GM23338 (cell line): ENCODE measurements at places on chromosomes 3 and 15. TPM values are rescaled to one million over a fixed set of nuclear protein-coding genes. Genes with fewer than 3 reads are reported as not detected.
A peak's percentile ranks its signal among the peaks of the same experiment; 100 is the strongest.

Gene PP2D1
- not detected in 2 replicates for total RNA-seq

Gene POC1A
- 26.7 and 33.0 TPM in 2 replicates for total RNA-seq

Gene CYP1A2
- total RNA-seq: not detected in 2 replicates

Gene TAGLN3
- total RNA-seq: 6.8 and 8.2 TPM in 2 replicates

Gene MAGEF1
- total RNA-seq: 66.5 and 79.4 TPM in 2 replicates

Gene CLEC3B
- not detected in 2 replicates for total RNA-seq

Gene ACSBG1
- total RNA-seq: 7.3 and 10.0 TPM in 2 replicates

Gene TRAT1
- total RNA-seq: not detected in 2 replicates

Gene CPLX3
- total RNA-seq: 0.62 and 0.66 TPM in 2 replicates

Gene IMPG2
- not detected in 2 replicates for total RNA-seq

Gene IL12A
- 0.31 and 0.69 TPM in 2 replicates for total RNA-seq

DNA sequence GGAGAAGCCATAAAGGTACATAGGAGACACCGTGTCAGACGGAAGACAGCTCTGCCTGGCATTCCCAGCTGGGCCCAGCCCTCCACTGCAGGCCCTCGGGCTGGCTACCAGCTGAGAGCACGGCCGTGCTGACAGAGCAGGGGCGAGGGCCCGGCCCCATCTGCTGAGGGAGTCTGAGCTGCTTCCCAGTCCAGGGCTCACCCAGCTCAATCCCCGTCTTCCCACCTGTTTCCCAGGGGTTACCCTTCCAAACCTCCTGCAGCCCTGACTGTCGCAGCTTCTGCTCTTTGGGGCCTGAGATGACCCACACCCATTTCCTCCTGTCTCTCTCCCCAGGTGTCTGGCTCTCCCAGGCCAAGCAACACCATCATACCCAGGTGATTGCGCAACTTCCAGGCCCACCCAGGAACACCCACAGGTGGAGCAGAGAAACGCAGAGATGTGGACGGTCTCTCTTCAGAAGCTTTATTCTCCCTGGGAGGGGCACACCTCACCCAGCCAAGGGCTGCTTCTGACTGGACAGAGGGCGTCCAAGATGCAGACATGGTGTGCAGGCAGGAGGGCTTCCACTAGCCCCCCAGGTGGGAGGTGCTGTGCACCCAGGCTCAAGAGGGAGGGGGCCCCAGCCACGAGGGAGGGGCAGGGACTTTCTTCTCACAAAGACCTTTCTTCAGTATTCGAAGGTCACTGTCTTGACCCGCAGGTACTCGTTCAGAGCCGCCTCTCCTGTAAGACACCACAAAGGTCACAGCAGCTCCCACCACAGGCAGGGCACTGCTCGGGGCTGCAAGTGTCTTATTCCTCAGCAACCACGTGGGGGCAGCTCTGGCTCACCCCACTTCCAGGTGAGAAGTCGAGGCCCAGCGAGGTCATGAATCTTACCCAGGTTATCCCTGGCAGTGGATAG, 19.4 kb upstream of the SLC41A3 start:
- DNase-seq: peak; percentile 61

DNA sequence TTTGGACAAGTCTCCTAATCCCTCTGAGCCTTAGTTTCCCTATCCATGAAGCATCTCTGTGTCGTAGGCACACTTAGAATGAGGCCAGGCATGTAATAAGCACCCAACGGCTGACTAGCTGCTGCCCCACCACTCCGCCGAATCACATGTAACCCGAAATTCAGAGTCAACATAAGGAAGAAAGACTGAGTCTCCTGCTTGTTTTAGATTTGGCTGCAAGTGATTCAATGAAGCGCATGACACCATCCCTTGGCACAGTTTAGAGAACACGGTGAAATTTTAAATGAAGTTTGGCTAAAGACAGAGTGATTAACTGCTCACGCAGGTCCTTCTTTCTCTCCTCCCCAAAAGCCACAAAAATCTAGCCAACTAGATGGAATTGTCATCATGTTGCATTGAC, 279.2 kb downstream of the TLE3 start:
- no peak for DNase-seq

DNA sequence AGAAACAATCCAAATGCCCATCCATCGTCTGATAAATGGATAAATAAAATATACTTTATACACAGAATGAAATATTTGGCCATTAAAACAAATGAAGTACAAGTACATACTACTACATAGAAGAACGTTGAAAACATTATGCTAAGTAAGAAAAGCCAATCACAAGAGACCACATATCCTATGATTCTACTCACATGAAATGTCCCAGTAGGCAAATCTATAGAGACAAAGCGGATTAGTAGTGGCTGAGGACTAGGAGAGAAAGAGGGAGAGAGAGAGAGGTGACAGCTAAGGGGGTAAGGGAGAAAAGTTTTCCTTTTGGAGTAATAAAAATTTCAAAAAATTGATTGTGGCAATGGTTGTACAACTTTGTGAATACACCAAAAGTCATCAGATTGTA, 147.0 kb downstream of the GREM1 start:
- DNase-seq: no peak

GRCh38 chr3:97958396-97958795, 13.8 kb downstream of the RIOX2 start:
- no peak for DNase-seq

DNA sequence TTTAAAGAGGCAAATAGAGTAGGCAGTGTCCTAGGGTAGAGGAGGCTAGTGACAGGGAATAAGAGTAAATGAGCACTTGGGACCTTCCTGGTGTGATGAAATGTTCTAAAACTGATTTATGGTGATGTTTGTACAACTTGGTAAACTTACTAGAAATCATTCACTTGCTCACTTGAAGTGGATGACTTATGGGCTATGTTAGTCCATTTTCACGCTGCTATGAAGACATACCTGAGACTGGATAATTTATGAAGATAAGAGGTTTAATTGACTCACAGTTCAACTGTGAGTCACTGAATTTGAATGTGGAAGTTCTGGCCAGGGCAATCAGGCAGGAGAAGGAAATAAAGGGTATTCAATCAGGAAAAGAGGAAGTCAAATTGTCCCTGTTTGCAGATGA, 31.7 kb upstream of the DHX36 start:
- DNase-seq: no peak

DNA sequence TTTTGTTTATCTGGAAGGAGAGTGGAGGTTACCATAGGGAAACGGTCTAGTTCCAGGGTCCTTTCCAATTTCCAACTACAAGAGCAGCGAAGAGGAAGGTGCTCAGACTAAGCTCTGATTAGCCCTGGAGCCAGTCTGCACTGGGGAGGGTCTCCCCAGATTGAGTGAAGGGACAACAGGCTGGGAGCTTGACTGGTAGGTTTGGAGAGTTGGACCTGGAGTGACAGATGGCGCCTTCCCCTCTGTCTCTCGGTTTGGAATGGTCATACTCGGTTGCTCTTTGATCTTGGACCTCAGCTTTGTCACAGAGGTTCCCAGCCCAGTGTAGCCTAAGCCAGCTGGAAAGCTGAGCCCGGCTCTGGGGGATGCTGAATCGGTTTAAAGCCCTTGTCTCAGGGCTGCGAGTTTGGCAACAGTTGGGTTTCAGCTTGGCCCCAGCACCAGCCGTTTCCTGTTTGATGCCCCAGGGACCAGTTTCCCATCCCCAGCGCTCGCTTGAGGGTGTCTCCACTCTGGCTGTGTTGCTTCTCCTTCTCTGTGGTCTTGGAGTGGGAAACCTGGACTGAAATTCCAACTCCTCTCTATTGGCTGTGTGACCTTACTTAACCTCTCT, 53.1 kb upstream of the ULK4 start:
- DNase-seq: peak; percentile 59

DNA sequence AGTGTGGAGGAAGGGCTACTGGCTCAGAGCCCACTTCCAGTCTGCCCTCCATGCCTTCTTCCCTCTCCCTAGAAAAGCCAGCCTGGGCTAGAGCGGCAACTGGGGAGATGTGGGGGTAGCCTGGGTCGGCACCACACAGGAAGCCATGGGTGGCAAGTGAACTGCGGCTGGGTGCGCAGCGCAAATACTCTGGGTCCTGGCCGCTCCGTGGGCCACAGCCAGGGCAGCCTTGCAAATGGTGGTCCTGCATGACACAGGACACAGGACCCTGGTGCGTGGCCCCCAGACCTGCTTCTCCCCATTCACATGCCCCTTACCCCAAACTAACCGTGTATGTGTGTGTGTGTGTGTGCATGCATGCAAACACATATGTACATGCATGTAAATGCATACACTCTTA, 25.7 kb downstream of the PRKCD start:
- DNase-seq: no peak

GRCh38 chr3:28286595-28286994, 45.2 kb downstream of the CMC1 start:
- peak; percentile 37 for DNase-seq

- no peak for DNase-seq
Observed at GRCh38 chr3:195207731-195208130, 63.2 kb downstream of the XXYLT1 start.

DNA sequence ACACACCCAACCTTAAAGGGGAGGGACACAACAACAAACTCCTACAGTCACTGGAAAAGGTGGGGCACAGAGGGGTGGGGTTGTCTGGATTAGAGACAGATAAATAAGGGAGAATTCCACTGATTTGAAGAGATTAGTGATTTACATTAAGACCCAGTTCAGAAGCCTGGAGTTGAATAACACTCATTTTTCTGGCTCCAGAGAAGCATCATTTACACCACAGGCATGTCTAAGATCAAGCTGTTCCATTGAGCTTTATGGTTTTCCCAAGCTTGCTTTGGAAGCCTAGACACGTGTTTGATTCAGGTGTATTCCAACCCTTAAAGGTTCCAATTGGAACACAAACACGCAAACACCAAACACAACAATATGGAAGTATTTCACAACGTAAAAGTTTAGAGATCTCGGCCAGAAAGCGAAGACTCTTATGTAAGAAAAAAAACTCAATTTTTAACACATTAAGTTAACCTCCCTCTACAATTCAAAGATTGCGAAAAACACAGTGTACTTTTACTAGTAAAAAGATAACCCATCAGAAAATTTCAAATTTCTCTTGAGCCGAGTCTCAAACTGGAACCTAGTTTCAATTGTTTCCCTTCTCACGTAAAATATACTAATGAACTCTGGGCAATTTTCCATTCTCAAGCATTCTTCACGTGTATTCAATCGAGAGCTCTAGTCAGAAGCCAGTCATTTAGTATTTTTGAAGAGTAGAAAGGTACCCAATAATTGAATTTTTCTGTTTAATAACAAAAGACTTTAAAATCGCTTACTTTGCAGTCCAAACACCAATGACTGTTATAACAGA, 2.1 kb downstream of the TRA2B start:
- no peak for DNase-seq

DNA sequence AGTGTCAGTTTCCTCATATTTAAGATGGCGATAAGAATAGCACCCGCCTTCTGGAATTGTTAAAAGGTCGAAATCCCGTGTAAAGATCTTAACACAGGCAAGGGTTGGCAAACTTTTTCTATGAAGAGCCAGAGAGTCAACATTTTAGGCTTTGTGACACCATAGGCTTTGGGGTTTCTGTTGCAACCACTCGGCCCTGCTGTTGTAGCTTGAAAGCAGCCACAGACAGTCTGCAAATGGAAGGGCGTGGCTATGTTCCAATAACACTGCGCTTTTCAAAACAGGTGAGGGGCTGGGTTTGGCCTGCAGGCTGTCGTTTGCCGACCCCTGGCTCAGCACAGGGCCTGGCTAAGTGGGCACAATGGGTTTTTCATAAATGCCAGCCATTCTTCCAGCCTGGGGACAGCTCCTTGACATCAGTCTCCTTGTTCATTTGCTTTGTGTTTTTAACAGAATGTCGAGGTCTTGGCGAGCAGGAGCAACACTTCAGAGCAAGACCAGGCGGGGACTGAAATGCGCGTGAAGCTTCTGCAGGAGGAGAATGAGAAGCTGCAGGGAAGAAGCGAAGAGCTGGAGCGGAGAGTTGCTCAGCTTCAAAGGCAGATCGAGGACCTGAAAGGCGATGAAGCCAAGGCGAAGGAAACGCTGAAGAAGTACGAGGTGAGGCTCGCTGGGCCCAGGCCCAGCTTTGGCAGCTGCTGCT, 75.2 kb upstream of the MYZAP start:
- no peak for DNase-seq

DNA sequence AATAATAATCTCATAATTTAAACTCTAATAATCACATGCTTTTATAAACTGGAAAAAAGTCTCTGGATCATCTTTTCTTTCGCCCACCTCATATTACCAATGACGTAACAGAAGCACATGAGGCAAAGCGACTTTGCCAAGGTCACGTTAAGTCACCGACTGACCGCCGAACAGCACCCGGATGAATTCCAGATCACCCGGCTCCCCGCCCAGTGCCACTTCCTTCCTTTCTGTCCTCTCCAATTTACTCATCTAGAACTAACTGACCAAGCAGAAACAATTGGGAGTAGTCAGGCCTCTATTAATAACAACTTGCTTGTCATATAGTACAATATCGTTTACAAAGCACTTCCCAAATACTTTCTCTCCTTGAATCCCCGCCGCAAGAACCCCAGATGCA, 21.1 kb downstream of the FGF12 start:
- no peak for DNase-seq

DNA sequence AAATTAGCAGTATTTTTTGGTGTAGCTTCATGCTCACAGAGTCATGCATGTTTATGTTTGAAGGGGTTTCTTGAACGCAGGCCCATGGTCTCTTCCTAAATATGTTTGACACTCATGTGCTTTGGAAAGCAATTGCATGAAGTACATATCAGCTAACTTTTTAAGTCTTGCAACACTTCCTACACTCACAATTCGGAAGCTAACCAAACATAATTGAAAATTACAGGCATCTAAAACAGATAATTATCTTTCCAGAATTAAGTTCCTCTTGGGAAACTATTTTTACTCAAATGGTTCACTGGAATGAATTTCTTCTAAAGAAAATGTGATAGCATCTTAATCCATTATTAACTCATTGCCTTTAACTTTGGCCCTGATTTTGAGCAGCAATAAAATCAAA, 438.9 kb downstream of the RAP2B start:
- no peak for DNase-seq

- no peak for DNase-seq
Observed at GRCh38 chr15:56749982-56750381, 16.7 kb upstream of the ZNF280D start.

GRCh38 chr3:107727102-107727501, 204.3 kb downstream of the BBX start:
- DNase-seq: no peak

GRCh38 chr3:120013481-120013880, 80.8 kb downstream of the GSK3B start:
- no peak for DNase-seq

- DNase-seq: no peak
Observed at GRCh38 chr3:23330568-23330967, 127.4 kb downstream of the UBE2E2 start.

GRCh38 chr15:37698679-37699078, 235.8 kb upstream of the TMCO5A start:
- peak; percentile 3 for DNase-seq

GRCh38 chr15:61057376-61057775, 171.7 kb downstream of the RORA start:
- DNase-seq: no peak

- no peak for DNase-seq
Observed at GRCh38 chr3:60101621-60102020, 1051.8 kb upstream of the CFAP20DC start.
